Stimulated activated CD8-positive, alpha-beta memory T cell treated with anti-CD3 and anti-CD28 coated beads, Interleukin-12 subunit alpha, Interleukin-12 subunit beta, amount 100 ng/mL, for 4 hours (primary cell): ENCODE measurements at places on chromosomes 13 and 19.

DNA sequence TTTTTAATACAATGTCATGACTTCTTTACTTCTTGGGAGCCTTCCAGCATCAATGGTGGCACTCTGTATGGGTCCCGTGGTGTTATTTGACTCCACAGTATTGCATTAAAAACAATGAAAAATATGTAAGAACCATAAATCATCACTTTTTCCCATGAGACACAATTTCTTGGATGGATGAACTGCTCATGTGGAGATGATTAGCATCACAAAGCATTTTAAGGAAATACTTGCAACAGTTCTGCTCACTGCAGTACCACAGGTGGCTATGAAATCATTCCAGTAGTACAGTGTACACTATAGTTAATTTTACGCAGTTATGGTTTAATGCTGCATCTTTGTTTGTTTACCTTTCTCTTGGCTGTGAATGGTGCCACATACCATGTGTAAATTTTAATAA, 37.2 kb upstream of the C1QTNF9B start:
- DNase-seq, result no peak

DNA sequence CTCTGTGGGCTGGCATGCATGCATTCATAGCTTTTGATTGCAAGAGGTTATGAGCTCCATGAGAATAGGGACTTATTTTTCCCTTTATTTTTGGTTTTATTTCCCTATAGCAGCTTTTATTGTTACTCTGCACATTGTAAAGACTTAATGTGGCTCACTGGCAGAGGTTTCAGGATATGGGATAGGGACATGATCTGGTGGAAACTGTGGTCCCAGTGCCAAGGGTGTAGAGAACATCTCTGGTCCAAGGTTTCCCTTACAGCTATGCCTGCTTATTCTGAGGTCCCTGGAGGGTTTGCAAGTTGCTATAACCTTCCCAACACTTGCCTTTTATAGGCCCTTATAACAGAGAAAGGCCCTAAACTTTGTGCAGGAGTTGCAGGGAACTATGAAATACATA, 33.6 kb downstream of the LMO7 start:
- no peak for DNase-seq

DNA sequence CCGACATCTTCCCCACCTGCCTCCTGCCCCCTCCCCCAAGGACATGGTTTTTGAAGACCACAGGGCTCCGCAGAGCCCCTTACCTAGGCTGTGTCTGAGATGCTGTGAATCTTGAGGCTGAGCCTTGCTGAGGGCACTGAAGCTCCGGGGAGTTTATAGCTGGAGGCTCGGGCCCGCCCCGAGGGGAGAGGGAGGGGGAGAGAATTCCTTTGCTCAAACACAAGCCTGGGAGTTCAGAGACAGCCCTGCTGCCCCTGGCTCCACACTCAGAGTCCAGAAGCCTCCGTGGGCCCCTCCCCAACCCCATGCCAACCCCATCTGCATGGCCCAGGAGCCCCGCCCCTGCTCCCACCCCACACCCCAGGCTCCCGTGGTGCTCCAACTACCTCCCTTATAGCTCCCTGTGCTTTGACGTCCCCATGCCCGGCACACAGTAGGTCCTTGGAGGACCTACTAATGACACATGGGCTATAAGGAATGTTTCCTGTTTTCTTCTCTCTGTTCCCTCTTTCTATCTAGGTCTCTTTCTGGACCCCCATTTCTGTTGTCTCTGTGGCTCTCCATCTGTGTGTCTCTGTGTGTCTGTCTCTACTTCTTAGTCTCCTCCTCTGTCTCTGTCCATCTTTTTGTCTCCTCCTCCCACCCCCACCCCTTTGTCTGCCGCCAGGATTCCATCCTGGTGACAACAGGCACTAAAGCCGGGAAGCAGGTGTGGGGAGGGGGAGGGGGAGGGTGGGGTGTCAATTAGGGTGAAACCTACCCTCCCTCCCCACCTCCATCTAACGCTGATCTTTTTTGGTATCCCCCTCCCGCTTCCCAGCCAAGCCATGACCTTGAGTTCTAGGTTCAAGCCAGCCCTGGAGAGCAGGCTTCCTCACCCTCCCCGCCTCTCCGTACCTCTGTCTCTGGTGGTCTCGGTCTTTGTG, at the start of gene TNNT1:
TNNT1 (minus strand) TSS at position 129 of the 926 bp plus-strand sequence. CDS start 2,049 bp downstream, outside the sequence.
- DNase-seq, result no peak

- peak; percentile 88 for DNase-seq
Observed at GRCh38 chr19:7636691-7637373, at the start of gene STXBP2. STXBP2 (plus strand) TSS chr19:7637110; CDS start chr19:7637150, 40 bp downstream.

DNA sequence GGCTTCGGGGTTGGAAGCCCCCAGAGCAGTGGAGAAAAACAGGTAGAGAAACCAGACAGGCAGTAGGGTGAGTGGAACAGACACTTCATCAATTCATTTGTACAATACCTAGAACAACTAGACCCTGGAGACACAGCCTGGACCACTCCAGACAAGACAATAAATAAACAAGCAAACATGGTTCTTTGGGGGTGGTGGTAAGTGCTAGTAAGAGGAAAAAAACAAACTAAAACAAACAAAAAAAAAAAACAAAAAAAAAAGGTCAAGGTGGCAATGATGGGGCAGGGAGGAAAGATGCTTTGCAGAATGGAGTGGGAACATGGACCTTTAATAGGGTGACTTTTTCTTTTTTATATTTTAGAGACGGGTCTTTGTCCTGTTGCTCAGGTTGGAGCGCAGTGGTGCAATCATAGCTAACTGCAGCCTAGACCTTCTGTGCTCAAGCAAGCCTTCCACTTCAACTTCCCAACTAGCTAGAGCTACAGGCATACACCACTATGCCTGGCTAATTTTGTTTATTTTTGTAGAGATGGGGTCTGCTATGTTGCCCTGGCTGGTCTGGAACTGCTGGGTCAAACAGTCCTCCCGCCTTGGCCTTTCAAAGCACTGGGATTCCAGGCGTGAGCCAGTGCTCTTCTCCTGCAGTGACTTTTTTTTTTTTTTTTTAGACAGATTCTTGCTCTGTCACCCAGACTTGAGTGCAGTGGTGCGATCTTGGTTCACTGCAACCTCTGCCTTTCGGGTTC, 3.1 kb downstream of the JUNB start:
- DNase-seq, result no peak

GRCh38 chr13:100497389-100497788, 91.2 kb downstream of the GGACT start:
- DNase-seq, result no peak

- DNase-seq, result no peak
Observed at GRCh38 chr13:28659621-28659970, 666 bp downstream of the POMP start.

DNA sequence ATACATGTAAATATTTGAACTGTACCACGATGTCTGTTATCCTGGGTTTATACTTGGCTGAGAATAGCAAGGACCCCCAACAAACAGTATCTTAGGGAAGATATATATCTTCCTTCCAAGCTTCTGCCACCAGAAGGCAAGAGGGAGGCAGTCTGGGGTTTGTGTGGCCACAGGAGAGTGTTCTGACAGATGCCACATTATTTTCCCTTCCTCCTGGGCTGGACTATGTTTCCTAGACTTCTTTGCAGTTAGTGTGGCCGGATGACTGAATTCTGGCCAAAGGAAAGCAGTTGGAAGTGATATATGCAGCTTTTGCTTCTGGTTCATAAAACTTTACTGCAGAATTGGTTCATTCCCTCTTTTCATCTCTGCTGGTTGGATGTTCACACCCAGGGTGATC, 39.9 kb upstream of the TMTC4 start:
- DNase-seq, result no peak

DNA sequence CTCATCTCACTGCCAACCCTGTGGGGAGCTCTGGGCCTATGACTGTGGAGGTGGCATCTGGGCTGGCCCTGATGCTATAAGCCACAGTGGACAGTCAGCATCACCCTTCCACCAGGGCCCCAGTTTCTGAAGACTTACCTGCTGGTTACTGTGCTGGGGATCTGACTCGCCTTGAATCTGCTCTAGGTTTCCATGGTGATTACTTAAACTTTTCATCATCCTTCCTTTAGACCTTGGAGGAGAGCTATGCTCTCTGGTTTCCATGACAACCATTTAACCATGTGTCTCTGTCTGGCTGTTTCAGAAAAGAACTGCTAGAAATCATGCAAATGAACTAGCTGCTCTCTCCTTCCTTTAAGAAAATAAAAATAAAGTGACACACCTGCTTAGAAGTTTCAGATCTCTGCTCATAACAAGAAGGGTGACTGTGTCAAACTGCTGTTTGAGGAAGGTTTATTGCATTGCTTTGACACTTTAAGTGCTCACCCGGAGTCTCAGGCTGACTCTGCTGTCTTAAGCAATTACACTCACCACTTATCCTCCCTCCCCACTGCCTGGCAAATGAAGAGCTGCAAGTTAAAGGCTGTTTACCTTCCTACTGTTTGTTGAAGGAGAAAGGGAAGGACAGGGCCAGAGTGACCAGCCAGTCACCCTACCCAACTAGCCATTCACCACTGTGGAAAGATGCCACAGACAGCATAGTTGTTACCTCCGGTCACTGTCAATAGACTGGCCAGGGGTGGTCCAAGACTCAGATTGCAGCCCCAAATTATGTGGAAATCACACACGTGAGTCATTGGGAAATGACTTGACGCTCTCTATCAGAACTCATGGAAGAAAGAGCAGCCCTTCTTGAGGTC, 87.6 kb downstream of the HSPH1 start:
- no peak for DNase-seq

- no peak for DNase-seq
Observed at GRCh38 chr13:104616990-104617389, 1550.8 kb upstream of the SLC10A2 start.

DNA sequence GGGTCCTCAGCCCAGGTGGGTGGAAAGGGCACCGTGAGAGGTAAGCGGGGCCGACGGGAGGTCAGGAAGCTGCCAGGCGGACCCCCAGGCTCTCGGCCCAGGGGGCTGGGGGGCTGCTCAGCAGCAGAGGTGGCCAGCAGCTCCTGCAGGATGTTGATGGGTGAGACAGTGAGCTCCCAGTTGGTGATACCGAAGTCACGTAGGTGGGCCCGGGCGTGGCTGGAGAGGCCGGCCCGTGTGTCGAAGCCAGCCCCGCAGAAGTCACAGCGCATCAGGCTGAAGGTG, 13.0 kb downstream of the WIZ start:
- no peak for DNase-seq

GRCh38 chr19:2394054-2394441, 33.3 kb downstream of the TIMM13 start:
- DNase-seq, result no peak

DNA sequence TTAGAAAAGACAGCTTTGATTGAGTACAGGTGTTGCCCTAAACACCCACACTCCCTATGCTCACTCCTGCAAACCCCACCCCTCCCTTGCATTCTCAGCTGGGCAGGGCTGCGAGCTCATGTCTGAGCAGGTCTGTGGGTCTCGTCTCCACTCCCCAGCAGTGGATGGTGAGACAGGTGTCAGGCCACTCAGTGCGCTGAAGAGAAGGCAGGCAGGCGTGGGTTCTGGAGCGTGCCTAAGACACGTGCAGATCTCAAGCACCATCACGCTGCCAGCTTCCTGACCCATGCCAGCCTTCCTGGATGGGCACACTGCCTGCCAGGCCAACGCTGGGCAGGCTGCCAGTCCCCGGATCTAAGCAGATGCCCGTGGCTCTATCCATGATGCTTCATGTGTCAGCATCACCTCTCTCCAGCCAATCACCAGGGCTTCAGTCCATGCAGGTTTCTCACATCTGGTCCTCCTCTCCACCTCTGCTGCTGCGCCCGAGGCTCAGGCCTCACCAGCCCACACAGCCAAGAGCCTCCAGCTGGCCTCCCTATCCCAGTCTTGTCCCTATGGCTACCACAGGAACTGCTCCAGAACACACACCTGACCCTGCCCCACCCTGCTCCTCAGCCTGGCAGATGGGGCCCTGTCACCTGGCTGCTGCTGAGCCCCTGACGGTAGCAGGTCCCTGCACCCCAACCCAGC, 42.6 kb downstream of the EPS15L1 start:
- DNase-seq, result no peak

DNA sequence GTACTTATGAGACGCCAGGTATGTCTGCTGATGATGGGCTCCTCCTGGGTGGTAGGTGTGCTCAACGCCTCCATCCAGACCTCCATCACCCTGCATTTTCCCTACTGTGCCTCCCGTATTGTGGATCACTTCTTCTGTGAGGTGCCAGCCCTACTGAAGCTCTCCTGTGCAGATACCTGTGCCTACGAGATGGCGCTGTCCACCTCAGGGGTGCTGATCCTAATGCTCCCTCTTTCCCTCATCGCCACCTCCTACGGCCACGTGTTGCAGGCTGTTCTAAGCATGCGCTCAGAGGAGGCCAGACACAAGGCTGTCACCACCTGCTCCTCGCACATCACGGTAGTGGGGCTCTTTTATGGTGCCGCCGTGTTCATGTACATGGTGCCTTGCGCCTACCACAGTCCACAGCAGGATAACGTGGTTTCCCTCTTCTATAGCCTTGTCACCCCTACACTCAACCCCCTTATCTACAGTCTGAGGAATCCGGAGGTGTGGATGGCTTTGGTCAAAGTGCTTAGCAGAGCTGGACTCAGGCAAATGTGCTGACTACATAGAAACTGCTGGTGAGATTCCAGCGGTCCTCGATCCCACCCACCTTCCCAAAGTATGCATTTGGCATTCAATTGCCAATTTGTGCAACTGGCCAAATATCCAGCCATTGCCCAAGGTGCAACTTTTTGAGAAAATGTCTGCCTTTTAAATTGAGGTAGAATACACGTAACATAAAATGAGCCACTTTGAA, 10.2 kb downstream of the OR2Z1 start:
- DNase-seq, result no peak

DNA sequence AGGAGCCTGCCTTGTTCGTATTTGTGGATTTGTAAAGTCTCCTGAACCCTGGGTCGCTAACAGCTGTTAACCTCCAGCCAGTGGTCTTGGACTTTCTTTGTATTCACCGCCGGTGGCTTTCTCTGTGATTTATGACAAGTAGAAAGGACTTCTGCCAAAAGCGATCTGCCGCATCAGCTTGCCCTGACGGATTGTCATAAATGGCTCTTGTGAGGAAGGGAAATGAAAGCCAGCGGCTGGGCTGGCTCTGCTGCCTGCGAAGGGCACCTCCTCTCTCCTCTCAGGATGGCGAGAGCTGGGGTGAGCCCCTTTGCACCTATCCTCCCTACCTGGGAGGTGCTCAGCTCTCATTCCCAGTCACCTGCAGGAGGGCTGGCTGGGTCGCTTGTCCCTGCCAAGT, 25.6 kb downstream of the DHRS12 start:
- no peak for DNase-seq

GRCh38 chr13:111186305-111186935, 71.3 kb downstream of the ARHGEF7 start:
- no peak for DNase-seq

- DNase-seq, result no peak
Observed at GRCh38 chr13:58313219-58313618, 681.7 kb downstream of the PCDH17 start.

- no peak for DNase-seq
Observed at GRCh38 chr19:30469774-30470173, 97.6 kb downstream of the ZNF536 start.

GRCh38 chr13:38409771-38410170, 60.1 kb downstream of the UFM1 start:
- DNase-seq, result no peak

GRCh38 chr13:48654511-48654910, 782 bp downstream of the CYSLTR2 start:
- DNase-seq, result no peak

- DNase-seq, result no peak
Observed at GRCh38 chr13:43983373-43983772, 103.7 kb downstream of the LACC1 start.
